T-cell (primary cell): ENCODE measurements at places on chromosomes 5 and 9.

- no peak for DNase-seq
Observed at GRCh38 chr5:129049126-129049799, 45.3 kb upstream of the ISOC1 start.

DNA sequence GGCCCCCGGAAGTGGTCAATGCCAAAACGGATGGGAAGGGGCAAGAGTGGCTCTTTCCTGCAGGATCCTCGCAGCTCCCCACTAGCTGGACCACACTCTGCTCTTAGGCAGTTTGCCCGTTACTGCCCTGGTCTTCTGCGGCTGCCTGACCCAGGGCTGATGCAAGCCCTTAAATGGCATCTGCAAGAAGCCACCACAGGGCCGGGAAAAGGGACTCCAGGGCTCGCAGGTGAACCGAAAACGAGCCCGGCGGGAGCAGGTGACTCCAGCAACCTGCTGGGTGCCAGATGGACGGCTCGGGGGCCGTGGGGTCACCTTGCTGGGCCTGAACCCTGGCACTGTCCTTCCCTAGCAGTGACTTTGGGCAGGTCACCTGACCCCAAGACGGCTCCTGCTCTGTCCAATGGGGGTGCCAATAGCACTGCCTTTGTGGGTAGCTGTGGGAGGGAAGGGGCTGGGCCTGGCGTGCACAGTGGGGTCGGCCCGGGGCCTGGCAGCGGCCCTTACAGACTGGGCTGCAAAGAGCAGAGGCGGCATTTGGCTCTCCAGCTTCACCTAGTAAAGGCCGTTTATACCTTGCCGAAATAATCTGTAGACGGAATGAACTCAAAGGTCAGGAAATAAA, 1.3 kb downstream of the TMEM250 start:
- no peak for DNase-seq

DNA sequence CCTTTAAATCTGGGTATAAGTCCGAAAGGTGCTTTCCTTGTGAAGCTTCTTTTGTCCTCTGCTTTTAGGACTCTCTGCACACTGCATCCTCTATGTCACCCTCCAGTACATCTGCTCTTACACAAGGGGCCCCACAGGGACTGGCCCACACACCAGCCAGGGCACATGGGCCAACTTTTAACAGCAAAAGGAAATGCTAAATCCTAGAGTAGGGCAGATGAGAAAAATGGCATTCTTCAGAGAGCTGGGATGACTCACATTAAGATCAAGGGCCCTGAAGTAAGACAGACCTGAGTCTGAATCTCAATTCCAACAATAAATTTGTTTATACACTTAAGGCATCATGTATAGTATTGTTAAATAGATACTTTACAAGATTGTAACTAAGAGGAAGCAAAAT, 40.3 kb upstream of the CDKN2B start:
- DNase-seq, result no peak

GRCh38 chr5:159007235-159007634, 92.5 kb downstream of the EBF1 start:
- no peak for DNase-seq

- DNase-seq, result no peak
Observed at GRCh38 chr5:129440424-129440823, 19.7 kb upstream of the ADAMTS19 start.

- no peak for DNase-seq
Observed at GRCh38 chr5:1751026-1751863, 48.4 kb downstream of the MRPL36 start.

- peak; percentile 47 for DNase-seq
Observed at GRCh38 chr9:76394960-76395252, 680 bp upstream of the RFK start.

DNA sequence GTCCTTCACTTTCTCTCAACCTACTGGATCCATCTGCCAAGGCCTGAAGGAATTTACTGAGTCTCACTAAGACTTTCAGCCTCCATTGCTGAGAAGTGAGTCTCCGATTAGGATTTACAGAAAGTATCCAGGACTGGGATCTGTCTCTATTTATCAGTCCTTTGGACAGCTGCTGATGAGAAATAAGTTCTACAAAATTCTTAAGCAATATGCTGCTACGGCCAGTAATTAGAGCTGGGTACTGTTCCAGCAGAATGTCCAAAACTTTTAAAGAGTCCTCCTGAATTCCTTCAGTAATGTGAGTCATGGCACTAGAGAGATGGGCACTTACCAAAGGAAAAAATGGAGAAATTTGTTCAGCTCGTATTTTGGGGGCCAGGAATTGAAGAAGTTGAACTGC, 5.9 kb downstream of the TEX10 start:
- no peak for DNase-seq

DNA sequence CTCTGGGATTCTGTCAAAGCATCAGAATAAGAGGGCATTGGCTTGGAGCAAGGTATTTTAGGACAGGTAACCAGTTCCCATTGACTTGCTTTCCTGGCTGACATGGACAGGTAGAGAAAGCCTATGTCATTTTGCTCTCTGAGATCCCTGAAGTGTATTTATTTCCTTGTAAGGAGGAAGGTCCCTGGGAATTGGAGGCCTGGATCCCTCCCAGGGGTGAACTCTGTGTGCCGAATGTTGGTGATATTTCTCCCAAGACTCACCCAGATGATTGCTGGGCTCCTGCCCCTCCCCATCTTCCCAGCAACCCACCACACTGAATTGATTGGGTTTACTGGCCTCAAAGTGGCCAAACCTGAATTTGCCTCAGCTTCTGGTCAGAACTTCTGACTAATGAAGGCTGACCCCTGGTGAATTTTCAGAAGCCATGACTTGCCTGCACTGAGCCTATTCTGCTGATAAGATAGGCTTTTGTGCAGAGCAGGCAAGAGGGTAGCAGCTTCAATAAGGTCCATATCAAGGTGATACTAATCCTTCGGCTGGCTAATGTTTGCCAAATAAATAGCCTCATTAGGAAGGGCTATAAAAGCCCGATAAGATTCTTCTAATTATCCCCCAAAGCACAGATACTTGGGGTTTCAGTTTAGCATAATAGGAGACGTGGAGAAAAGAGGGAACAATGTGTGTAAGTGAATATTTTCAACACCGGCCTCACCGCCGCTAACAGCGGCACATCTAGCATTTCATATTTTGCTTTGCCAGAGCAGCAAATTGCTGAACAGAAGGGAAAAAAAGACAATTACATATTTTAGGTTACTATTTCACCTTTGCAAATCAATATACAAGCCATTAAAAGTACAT, 152.9 kb upstream of the PITX1 start:
- no peak for DNase-seq

DNA sequence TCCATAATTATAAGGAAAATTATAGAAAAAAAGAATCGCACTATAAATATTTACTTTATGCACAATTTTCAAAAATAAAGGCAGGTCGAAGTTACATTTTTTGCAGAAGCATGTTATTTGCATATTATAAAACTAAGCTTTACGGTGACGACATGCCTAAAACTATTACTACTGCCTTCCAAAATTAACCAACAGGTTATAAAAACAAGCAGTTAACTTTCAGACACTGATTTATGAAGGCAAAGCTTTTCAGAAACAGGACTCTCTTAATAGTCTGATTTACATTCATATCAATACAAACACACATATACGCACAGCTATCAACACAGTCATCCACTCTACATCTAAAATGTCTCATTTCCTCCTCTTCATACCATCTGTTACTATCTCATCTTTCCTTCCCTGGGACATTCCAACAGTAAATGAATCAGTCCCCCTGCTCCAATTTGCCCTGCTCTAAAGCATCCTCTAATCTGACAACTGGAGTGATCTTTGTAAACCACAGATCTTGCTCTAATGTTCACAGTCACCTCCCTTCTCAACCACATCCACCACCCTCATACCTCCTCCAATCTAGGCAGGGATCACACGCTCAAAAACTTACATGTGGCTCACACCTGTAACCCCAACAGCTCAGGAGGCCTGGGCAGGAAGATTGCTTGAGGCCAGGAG, 21.6 kb downstream of the FBXW11 start:
- peak; percentile 19 for DNase-seq

GRCh38 chr5:78907255-78907891, 77.7 kb downstream of the ARSB start:
- no peak for DNase-seq

GRCh38 chr9:35903049-35903448, 3.0 kb upstream of the HRCT1 start:
- peak; percentile 20 for DNase-seq

- DNase-seq, result no peak
Observed at GRCh38 chr9:16613051-16613450, 257.4 kb downstream of the BNC2 start.

DNA sequence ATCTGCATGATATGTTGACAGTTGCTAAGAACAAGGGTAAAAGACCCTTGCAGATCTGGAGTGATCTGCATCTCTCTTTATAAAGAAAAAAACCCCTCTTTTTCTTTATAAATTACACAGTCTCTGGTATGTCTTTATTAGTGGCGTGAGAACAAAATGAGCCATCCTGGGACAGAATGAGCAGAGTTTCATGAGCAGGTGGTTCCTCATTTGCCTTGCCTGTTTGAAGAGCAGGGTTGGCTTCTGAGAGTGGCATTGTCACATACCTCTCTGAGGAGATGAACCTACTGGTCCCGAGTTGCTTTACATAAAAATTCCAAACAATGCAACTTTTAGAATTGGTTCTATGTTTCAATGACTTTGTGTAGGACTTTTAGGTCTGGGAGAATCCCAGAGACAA, 94.3 kb downstream of the INSYN2B start:
- no peak for DNase-seq

- DNase-seq, result no peak
Observed at GRCh38 chr9:98983295-98984268, 39.9 kb downstream of the COL15A1 start.

DNA sequence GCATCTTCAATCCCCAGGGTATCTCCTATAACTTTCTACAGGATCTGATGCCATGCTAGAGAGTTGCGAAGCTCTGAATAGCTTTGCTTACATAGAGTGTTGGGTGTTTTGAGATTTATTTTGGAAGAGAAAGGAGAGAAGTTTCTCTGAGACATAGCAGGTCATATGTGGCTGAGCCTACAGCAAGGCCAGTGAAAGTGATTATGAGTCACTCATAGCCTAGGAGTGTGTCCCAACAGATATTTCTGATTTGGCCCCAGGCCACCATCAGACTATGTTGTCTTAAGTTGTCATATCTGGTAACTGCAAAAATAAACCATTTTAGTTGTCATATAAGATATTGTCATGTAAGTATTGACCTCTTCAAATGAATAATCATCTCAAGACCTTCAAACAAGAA, 132.0 kb upstream of the RAI14 start:
- no peak for DNase-seq

DNA sequence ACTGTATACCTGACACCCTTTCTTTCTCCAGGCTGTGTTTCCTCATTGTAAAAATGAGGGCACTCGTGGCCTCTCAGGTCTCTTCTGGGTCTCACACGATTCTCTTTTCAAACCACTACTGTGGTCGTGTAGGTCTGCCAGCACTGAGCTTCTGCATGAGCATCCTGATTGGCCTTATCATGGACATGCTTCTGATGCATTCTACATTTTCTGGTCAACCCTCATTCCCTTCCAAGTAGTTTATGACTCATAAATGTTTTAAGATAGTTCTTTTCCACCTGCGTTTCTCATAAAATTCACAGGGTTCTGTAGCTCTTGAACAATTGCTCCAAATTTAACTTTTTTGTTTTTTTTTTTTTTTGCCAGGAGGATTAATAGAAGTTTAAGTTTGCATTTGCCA, 294.8 kb downstream of the KCTD16 start:
- DNase-seq, result no peak

DNA sequence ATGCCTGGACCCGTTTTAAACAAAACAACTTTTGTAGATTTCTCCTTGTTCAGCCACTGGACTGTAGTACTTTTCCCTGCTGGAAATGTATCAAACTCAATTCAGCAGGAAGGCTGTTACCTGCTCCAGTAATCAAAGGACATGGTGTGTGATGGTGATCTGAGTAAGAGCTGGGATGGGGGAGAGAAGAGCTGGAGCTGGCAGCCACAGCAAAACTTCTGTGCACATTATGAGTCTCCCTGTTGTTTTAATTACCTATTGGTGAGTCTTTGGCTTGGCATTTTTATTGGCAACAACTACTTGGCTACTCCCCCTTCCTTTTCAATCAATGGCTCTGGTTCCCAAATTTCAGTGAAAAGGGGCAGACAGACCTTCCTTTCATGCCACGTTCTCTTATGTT, 9.7 kb downstream of the NREP start:
- no peak for DNase-seq

DNA sequence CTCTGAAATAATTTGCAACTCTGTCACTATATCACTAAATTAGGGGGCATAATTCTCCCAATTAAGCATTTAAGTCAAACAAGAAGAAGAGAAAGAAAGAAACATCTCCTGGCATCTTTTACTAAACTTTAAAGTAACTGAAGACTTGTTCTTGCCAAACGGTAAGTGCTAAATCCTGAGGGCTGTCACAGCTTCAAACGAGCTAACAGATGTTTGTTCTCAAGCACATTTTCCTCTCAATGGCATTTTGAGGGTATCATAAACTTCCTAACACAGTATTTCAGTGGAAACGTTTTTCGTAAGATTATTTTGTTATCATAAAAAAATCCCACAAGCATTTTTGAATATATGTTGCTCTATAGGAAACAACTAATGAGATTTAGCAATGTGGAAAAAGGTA, 169.5 kb upstream of the TAS2R1 start:
- no peak for DNase-seq

DNA sequence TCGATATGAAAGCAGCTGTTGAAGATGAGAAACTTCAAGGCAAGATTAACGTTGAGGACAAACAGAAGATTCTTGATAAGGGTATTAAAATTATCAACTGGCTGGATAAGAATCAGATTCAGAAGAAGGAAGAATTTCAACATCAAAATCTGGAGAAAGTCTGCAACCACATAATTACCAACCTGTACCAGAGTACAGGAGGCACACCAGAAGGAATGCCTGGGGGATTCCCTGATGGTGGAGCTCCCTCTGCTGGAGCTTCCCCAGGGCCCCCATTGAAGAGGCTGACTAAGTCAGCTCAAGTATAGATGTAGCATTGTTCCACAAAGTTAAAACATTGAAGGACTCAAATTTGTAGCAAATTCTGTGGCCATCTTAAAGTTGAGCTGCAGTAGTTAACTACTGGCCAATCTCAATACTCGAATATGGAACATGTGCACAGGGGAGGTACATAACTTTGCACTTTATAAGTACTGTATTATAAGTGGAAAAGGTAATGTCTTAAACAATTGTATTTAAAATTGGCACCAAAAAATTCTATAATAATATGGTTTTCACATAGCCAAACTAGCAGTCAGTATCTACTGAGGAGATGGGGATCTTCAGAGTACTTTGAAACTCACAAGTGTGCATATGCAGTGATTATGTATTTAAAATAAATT, 237.5 kb downstream of the CHSY3 start:
- no peak for DNase-seq

DNA sequence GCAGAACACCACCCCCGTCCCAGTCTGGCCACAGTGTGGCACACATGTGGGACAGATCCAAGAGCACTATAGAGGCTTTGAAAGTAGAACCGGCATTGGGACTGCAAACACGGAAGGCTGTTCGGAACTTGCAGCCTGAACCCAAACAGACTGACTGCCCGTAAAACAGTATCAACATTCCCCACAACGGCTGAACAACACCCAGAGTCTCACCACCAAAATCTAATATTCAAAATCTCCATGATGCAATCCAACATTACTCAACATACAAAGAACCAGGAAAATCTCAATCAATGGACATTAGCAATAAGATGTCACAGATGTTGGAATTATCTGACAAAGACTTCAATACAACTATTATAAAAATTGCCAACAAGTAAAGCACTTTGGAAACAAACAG, 82.3 kb downstream of the ROR2 start:
- DNase-seq, result no peak

GRCh38 chr5:132302413-132302812, 8.2 kb downstream of the SLC22A4 start:
- DNase-seq, result no peak
